Hippocampal formation (tissue), 2 donors: ENCODE measurements at places on chromosomes 13 and 19.

DNA sequence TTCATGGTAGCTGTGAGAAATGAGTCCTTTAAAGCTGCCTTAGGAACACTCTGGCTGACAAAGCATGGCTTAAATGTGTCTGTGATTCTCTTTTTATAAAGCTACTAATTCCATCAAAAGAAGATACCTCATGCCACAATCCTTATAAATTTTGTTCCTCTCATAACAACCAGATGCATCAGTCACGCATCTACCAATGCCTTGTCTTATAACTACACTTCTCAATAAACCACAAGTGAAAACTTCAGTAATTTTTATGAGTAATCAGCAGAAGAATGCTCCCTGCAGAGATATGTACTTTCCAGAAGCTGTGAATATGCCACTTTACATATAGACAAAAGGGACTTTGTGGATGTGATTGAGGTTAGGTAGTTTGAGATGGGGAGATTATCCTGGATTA, 147.8 kb downstream of the SUCLA2 start:
- no peak for DNase-seq

DNA sequence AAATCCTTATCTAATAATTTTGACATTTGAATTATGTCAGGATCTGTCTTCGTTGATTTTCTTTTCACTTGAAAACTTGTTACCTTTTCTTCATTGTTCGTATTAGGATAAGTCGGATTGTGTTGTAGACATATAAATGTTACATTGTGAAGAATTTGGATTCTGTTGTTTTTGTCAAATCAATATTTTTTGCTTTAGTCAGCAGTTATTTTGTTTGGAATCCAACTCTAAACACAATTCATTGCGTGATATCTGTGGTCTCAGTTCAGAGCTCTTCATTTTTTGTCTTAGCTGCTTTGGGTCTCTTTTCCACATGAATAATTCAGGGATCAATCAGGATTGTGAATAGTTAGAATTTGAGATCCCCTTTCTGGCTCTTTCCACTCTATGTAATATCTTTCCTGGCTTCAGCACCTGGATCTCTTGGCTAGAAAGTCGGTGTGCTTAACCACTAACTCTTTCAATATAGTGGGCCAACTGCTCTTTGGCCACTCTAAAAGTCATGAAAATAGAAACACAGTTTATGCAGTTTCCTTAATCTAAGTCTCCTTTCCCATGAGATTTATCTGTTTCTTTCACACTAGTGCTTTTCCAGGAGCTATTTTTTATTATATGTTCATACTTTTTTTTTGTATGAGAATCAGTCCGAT, 2494.2 kb upstream of the PCDH20 start:
- no peak for DNase-seq

GRCh38 chr19:4053423-4054324, 13.0 kb downstream of the ZBTB7A start:
- DNase-seq: no peak

DNA sequence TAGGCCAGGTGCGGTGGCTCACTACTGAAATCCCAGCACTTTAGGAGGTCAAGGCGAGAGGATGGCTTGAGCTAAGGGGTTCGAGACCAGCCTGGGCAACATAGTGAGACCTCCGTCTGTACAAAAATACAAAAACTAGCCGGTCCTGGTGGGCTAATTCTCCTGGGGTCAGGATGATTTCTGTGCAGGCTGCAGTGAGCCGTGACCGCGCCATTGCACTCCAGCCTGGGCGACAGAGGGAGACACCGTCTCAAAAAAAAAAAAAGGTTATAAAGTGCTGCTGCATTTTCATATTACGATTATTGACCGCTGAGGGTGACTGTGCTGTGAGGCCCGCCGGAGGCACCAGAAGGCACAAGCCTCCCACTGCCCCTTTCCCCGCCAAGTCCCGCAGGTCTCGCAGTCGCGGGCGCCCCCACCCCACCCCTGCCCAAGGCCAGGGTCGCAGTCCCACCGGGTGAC, 477 bp upstream of the PLEKHF1 start:
- no peak for DNase-seq

DNA sequence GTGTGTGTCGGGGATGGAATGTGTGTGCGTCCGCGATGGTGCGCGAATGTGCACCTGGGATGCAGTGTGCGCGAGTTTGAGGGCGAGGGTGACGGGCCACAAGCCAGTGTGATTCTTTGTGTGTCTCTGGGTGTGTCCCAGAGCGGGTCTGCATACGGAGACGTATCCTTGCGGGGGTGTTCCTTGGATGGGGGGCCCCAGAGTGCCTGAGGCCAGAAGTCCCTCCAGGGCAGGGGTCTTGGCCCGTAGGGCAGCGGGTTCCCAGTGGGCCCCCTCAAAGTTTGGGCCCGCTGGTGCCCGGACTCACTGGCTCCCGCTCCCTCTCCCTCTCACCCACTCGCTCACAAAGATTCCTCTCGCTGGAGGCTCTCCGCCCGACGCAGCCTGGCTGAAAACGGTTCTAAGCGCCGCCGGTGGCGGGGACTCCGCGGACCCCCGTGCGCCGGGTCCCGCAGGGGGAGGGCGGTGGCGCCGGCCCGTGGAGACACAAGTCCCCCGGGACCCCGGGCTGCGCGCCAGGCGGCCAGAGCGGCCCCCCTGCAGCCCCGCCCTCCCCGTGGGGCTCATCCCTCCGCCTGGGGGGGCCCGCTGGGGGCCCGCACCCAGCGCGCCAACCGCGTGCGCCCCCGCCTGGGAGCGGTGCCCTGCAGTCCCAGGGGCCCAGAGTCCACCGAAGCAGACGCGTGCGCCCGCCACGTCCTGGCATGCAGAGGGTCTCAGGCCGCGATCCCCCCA, 886 bp downstream of the CRLF1 start:
- DNase-seq: no peak

GRCh38 chr19:22527554-22527953, 105.4 kb upstream of the ZNF98 start:
- DNase-seq: no peak

DNA sequence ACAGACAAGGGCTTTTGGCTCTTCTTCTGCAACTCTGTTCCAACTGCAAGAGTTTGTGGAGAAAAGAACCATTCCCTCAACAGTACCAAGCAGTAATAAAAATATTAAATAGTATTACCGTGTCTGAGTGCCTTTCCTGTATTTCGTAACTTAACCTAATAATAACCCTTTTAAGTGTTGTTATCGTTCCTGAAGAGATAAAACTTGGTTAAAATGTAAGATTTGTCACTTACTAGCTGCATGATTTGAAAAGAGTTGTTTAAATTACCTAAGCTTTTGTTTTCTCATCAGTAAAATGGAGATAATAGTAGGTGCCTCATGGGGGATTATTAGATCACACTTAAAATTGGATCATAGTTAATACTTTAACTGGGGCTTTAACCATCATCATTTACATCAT, 447.2 kb downstream of the GPC5 start:
- no peak for DNase-seq

GRCh38 chr19:1767464-1767933, 14.2 kb downstream of the ONECUT3 start:
- no peak for DNase-seq

DNA sequence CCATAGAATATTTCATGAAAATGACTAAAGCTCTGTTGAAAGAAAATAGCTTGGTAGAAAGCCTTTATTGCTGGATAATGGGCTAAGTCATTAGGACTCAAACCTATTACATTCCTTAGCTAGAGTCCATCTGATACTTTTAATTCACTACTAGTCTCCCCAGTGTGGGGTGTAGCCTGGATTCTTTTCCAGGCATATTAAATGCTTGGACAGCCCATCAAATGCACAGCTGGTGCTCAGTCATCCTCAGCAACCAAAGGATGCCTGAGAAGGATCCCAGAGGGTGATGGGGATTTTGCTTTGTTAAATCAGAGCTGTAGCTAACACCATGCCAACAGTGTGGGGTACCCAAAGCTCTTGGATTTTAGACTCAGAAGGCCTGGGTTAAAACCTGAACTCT, 153.5 kb downstream of the DLEU7 start:
- DNase-seq: no peak

- DNase-seq: no peak
Measured at GRCh38 chr13:74767050-74767449, 632.8 kb upstream of the KLF12 start.

GRCh38 chr13:113621046-113621445, 36.5 kb downstream of the TFDP1 start:
- no peak for DNase-seq

- no peak for DNase-seq
Measured at GRCh38 chr19:2034729-2035589, 16.1 kb downstream of the MKNK2 start.

DNA sequence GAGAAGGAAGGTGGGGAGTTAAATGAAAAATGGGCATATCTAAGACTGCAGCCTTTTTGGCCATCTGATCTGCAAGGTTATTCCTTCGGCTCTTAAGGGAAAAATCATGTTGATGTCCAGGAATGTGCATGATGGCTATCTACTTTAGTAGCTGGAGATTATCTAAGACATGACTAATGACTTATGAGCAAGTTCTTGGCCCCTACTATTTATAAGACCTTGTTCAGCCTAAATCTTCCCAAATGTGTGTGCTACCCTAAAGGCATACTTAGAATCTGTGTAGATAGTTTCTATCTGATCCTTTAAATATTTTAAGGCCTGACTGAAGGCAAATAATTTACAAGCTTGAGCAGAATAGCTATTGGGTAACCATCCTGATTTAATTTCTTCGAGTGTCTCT, 41.8 kb upstream of the CD177 start:
- DNase-seq: no peak

DNA sequence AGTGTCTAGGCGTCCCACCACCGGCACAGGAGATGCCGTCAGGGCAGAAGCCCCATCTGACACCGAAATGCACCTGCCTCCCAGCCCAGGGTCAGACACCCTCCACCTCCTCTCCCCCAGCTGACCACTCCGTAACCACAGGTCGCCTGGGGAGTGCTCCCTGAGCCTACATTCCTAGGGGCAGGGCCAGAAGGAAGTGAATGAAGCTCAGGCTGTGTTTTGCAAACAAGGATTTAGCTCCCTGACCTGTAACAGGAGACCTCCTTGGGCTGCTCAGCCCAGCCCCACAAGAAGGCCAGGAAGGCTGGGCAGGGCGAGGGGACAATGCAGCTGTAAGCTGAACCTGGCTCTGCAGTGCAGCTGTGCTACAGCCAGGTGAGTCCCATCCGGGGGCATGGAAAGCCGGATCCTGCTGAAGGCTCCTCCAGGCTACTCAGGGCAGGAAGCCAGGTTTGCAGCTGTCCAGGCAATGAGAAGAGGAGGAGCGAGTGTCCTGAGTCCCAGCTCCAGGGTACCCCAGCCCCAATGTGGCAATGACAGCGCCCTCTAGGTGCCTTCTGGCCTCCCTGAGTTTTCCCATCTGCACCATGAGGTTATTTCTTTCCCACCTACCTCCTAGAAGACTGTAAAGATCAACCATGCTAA, 42.1 kb downstream of the RHPN2 start:
- DNase-seq: no peak

GRCh38 chr19:2796659-2797266, 11.5 kb downstream of the THOP1 start:
- no peak for DNase-seq

DNA sequence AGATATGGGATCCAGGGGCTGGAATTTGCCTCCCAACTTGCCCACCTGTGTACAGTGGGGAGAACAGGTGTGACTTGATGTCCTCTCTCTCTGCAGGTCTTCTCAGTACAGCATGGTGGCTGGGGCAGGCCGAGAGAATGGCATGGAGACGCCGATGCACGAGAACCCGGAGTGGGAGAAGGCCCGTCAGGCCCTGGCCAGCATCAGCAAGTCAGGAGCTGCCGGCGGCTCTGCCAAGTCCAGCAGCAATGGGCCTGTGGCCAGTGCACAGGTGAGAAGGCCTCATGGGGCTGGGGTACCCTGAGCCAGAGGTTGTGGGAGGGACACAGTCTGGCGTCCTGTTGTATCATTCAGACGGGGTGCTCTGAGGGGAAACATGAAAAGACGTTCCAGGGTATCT, 3.0 kb downstream of the LENG8 start:
- DNase-seq: no peak

DNA sequence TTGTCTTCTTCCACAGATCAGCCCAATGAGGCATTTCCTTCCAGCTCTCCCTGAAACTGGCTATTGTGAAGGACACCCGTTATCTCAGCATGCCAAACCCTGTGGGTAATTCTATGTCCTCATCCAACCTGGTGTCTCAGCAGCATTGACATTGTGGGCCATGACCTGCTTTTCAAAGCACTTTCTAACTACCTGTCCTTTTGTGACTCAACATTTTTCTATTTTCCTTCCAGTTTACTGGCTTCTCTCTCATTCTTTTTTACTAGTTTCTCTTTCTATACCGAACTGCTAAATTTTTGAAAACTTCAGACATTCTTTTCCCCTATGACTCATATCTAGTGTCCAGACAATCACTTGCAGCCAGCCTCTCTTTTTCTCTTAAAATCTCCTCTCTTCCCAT, 136.4 kb upstream of the HTR2A start:
- DNase-seq: no peak

GRCh38 chr13:34620862-34621261, 321.2 kb upstream of the NBEA start:
- no peak for DNase-seq

DNA sequence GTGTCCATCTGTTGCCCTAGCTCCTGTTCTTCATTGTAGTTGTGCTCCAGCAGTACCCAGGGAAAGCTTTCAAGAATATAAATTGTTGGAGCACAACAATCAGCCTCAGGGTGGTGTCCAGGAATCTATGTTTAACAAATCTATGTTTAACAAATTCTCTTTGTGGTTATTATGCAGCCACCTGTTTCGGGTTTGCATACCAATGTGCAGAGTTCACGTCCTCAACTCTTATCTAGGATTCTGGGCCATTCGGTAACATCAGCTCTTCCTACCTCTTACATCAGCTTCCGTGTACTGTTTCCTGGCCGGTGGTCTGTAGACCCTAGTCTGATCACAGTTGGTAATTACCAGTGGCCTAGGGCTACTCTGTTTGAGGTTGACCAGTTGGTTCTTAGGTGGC, 17.0 kb downstream of the MTUS2 start:
- DNase-seq: no peak

- no peak for DNase-seq
Measured at GRCh38 chr13:100088273-100088643, 635 bp upstream of the PCCA start.

DNA sequence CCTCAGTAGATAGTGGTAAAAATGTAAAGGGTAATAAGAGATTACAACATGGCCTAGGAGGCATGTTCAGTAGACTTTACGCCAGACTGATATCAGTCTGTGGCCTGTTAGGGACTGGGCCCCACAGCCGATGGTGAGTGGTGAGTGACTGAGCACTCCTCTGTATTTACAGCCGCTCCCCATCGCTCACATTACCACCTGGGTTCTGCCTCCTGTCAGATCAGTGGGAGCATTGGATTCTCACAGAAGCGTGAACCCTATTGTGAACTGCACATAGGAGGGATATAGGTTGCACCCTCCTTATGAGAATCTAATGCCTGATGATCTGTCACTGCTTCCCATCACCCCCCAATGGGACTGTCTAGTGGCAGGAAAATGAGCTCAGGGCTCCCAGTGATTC, 17.9 kb downstream of the NLRP11 start:
- no peak for DNase-seq

- no peak for DNase-seq
Measured at GRCh38 chr13:32023698-32024097, 7.9 kb upstream of the FRY start.

GRCh38 chr19:35722461-35722860, 4.7 kb downstream of the KMT2B start:
- DNase-seq: no peak

- DNase-seq: no peak
Measured at GRCh38 chr19:39310558-39311311, 9.9 kb downstream of the LRFN1 start.

GRCh38 chr19:16371540-16371986, 46.9 kb downstream of the KLF2 start:
- no peak for DNase-seq
